NCI-H82 (cell line): ENCODE measurements at places on chromosomes 2 and 18.

GRCh38 chr2:37306024-37306423 is 18.6 kb downstream of the PRKD3 start:
- DNase-seq, result peak; percentile 87

- DNase-seq, result no peak
Measured at GRCh38 chr2:209368914-209369313, 54.9 kb upstream of the MAP2 start.

DNA sequence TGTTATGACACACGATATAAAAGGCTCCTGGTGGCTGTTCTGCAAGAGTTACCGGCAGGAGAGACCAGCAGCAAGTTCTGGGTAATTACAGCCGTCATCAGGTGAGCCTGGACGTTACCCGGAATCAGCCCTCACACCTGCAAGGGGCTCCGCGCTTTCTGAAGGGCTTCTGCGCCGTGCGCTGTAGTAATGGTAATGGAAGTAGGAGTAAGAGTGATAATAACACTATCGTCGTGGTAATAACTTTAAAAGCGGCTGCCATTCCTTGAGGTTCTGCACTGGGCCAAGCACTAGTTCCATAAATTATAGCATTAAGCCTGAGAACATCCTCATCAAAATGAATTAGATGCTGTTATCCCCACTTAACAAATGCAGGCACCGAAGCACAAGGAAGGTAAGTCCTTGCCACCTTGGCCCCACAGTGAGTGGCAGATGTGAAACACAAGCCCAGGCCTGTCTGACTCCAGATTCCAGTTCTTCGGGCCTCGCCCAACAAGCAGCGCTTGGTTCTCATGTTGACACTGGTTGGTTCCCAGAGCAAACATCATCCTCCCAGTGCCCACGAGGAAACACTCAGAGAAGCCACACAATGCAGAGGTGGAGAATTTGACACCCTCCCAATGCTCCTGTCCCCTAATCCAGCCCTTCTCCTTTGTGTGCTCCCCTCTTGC is 205.2 kb downstream of the EIPR1 start:
- DNase-seq, result no peak

GRCh38 chr18:23057096-23057495 is 78.2 kb upstream of the CABLES1 start:
- DNase-seq, result peak; percentile 94

- DNase-seq, result no peak
Measured at GRCh38 chr2:241064008-241064801, 37.9 kb downstream of the MTERF4 start.

DNA sequence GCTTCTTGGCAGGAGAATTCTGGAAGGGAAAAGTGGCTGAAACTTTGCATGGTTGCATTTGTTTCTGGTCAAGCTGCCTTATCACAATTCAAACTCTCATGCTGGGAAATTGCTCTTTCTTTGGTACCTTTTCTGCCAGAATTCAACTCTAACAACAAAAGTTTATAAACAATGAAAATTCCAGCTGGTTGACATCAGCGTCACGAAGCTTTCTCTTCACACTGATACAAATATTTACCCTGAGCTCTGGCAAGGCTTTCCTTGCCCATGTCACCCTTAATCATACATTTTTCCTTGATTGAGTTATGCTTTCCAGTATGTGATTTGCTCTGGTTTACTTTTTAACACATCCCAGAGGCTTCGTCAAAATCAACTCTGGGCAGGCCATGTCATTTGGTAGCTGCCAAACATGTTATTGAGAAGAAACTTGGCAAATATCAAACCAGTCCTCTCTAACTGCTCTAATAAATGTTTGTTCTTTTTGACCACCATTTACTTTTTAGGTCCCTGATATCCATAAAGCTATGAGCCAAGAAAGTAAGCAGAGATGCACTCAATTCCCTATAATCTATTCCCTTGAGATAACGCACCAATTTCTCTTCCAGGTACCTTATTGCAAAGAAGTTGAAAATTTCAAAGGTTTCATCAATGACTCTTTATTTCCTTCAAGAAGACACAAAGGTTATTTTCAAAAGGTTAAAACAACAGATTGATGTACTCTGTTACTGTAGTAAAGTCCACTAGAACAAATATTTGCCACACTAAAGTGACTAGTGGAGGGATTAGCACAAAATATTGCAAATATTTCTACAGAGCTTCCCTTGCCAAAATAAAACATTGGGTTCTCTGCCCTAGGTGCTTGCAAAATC is 1241.1 kb upstream of the ZEB2 start:
- no peak for DNase-seq

GRCh38 chr2:42102591-42103450 is 55.0 kb downstream of the PKDCC start:
- no peak for DNase-seq
